ENCODE measurements at places on chromosomes 2 and 18.

DNA sequence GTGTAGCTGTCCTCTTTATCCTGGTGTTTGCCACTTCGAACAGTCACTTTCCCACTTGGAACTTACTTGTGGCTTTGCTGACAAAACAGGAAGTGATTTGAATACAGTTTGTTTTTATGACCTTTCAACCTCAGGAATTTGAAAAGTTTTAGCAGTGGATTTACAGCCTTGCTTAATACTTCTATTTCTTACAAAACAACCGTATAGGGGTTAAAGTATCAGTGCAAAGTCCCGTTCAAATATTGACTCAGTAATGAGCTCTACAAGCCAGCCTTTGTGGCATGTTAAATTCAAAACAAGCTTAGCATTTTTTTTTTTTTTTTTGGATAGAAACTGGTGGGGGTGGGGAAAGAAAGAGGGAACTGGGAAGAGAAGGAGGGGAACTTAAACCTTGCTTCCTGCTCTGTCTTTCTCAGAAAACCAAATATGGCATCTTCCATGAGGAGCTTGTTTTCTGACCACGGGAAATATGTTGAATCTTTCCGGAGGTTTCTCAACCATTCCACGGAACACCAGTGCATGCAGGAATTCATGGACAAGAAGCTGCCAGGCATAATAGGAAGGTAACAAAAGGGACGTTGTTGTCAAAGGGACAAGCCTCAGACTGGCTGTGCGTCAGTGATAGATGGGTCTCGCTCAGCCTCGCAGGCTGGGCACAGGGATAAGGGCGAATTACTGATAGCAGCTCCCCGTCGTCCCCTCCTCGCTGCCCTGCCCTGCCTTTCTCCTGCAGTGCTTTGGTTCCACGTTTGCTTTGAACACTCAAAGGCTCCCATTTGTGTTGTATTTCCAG is at the start of gene HNMT:
TSS of gene HNMT (plus strand) at position 408 of the 793 bp plus-strand sequence. CDS start at position 427, 19 bp downstream.
- no peak for DNase-seq

GRCh38 chr2:163733956-163734355 is 1.9 kb downstream of the FIGN start:
- DNase-seq = no peak

DNA sequence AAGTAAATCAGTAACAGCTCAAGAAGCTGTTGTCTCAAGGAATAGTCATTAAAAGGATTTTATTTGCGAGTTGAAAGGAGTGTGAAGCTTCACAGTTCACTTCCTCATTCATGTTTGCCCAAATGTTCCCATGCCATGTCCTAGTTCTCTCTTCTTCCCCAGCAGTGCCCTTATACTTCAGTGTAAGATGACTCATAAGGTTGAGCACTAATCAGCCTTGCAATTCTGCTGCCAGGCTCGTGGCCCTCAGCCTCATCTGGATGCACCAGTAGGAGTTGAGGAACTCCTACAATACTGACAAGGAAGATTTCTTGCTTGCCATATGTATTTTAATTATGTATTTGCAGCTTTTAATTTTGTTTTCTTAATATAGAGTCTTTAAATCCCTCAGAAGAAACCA is 1980.4 kb downstream of the SUCLG1 start:
- no peak for DNase-seq

- no peak for DNase-seq
These were observed 111.4 kb downstream of the THNSL2 start for GRCh38 chr2:88281302-88282217.

- DNase-seq = no peak
These were observed 53.5 kb downstream of the CCBE1 start for GRCh38 chr18:59643740-59644139.

GRCh38 chr2:218896501-218897393 is 16.1 kb downstream of the WNT10A start:
- DNase-seq = peak; percentile 89

GRCh38 chr18:75249672-75250470 is 39.3 kb downstream of the TSHZ1 start:
- no peak for DNase-seq

GRCh38 chr2:134039912-134040581 is 213.8 kb upstream of the MGAT5 start:
- no peak for DNase-seq

- DNase-seq = no peak
These were observed 72.6 kb downstream of the ANKRD44 start for GRCh38 chr2:197238043-197238365.

DNA sequence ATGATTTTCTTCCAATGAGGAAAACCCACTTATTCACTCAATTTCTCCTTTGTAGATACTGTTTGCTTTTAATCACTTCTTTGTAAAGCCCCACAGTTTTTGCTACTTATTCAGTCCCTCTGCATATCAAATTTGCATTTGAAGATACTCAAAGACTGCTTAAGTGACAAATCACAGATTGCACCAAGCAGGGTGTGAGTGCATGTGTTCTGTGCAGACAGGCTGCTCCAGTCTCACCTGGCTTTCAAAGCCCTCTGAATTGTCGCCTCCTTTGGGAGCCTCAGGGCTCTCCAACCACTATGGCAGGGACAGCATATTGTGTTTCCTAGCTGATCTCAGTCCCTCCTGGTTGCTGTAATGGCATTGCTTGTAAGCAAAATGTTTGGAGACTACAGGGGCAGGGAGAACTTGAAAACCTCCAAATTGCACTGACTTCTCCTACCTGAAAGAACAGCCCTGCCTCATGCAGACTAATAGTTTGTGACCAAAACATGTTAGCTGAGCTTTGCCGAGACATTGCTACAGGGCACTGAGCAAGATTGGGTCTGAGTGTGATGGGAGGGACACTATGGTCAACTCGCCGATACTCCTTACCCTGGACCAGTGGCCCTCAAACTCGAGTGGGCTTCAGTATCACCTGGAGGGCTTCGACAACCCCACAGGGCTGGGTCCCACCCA is 96.8 kb downstream of the POLE4 start:
- DNase-seq = no peak

DNA sequence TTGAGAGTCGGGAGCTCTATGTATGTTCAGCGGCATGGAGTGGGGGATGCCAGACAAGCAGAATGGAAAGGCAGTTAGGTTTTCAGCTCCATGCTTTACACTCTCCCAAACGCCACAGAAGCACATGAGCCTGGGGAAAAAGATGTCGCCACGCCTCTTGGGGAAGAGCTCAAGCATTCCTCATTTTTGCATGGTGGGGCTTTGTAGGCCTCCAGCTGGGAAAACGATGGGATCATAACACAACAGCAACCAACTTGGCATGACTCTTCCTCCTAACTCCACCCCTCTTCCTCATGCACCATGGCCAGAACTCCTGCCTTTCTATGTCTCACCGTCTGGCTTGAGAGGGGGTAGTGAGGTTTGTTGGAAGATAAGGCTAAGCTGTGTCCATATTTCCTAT is 102.6 kb downstream of the PAX3 start:
- DNase-seq = no peak

DNA sequence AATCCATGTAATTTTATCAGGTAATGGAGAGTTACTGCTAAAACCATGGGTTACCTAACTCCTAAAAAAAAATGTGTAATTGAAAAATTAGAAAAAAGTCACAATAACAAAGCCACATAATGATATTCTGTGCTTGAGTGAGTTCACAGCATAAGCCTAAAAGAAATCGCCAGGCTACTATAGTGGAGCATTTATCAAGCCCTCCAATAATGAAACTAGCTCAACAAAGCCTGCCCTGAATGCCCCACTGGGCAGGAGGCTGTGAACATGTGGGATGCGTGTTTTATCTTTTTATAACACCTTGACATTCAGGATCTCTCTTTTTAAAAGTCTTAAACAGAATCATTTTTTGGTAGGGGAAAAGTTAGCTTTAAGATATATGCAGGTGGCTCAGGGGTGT is 86.3 kb downstream of the KCTD18 start:
- DNase-seq = no peak
